ENCODE measurements at places on chromosomes 2 and 18.
A peak's percentile ranks its signal among the peaks of the same experiment; 100 is the strongest.

GRCh38 chr2:40072442-40073232, 293.6 kb upstream of the THUMPD2 start:
- DNase-seq, result no peak

GRCh38 chr18:74652392-74652988, 54.8 kb downstream of the ZNF407 start:
- DNase-seq, result no peak

GRCh38 chr2:185567196-185567595, 171.4 kb upstream of the FSIP2 start:
- no peak for DNase-seq

DNA sequence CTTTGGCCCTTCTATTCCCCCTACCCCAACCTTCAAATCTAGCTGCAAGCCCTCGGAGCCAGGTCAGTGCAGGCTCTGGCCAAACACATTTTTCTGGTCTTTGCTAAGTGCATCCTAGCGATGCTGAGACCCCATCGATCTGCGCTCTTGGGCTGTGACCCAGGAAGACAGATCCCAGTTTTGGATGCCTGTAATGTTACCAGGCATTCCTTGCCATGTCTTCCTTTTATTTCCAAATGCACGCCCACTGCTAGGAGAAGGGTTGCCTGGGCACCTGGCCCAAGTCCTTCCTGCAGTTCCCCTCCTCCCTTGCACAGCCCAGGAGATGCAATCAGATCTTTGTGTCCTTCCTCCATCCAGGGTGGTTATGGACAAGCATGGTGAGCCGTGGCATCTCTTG, 124.6 kb downstream of the TPGS2 start:
- DNase-seq, result no peak

- DNase-seq, result no peak
Measured at GRCh38 chr2:34317797-34318196, 718.7 kb upstream of the FAM98A start.

GRCh38 chr2:44599130-44599529, 237.4 kb downstream of the CAMKMT start:
- no peak for DNase-seq

DNA sequence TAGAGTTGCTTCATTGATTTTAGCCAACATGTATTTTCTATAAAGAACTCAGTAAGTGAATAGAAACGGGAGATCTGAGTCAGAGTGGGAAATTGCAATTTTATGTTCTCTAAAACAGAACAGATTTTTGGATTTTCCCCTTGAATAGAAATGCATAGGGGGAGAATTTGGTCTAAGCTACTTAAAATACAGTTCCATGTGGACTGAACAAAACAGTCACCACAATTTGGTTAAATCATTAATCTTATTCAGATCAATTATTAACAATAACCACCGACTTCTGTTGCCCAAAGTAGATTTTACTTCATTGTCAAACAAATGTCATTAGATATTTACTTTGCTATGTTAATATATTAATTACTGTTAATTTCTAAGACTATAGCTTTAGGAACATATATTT, 107.7 kb downstream of the SCG2 start:
- no peak for DNase-seq

DNA sequence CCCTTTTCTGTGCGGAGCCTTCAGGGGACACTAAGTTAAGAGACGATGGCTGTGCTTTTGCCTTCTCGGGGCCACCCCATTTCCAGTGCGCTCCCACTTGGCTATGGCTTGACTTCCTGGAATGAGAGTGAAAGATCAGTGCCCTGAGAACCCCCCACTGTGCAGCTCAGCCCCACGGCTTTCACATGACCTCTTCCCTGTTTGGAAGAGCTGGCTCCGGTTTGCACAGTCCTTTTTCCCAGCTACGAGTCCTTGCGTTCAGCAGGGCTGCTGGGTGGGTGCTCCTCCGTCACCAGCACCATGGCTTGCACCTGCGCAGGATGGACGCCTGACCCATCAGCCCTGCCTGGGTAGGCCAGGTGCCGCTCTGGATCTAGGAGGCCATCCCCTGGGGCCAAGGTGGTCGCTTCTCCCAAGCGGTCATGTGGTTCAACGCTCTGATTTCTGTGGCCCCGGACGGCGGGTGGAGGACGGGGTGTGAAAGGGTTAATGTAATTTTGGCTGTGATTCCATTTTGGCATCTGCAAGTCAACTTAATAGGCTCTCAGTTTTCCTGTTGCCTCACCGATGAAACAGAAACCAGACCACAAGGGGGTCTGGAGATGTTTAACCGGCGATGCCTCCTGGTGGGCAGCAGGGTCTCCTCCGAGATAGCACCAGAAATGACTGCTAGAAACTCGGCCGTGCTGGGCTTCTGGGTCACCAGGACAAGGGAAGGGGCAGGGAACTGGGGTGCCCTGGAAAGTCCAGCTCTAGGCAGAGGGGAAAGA, 113.1 kb upstream of the HAAO start:
- no peak for DNase-seq

- no peak for DNase-seq
Measured at GRCh38 chr18:67108894-67109293, 407.6 kb downstream of the DSEL start.

GRCh38 chr18:53947092-53947640, 277.3 kb downstream of the MBD2 start:
- DNase-seq, result no peak

DNA sequence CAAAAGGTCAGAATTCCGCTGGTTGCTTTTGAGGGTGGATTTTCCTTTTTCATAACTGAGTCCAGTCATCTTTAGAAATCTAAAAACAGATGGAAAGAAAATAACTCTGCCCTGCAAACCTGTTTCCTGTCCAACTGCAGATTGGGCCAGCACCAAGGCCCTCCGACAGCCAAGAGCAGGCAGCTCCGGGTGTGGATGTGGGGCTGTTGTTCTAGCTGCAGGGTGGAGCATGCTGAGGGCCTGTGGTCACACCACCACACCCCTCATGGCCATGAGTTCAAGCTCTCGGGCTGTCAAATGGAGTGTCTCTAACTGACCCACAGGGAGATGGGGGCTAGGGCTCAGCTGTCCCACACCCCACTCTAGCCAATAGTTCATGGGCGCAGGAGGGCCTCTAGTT, 69.3 kb upstream of the BZW1 start:
- peak; percentile 65 for DNase-seq
